ENCODE measurements at places on chromosomes 6 and 20. TPM values are rescaled to one million over a fixed set of nuclear protein-coding genes. Genes with fewer than 3 reads are reported as not detected.

The SPATA25 gene
- 4.2 TPM for total RNA-seq

The HLA-DMB gene
- 8.3 TPM for total RNA-seq

The ECT2L gene
- not detected for total RNA-seq

The ACTR5 gene
- total RNA-seq: 9.3 TPM

The SSTR4 gene
- total RNA-seq: 0.58 TPM

The PTPRK gene
- total RNA-seq: 47.6 TPM

The PACRG gene
- total RNA-seq: 7.0 TPM

The CASS4 gene
- 1.2 TPM for total RNA-seq

Measured in gastroesophageal sphincter (tissue), 4 donors.